Islet precursor cell (in vitro differentiated cells): ENCODE measurements at places on chromosomes 5 and 9.

DNA sequence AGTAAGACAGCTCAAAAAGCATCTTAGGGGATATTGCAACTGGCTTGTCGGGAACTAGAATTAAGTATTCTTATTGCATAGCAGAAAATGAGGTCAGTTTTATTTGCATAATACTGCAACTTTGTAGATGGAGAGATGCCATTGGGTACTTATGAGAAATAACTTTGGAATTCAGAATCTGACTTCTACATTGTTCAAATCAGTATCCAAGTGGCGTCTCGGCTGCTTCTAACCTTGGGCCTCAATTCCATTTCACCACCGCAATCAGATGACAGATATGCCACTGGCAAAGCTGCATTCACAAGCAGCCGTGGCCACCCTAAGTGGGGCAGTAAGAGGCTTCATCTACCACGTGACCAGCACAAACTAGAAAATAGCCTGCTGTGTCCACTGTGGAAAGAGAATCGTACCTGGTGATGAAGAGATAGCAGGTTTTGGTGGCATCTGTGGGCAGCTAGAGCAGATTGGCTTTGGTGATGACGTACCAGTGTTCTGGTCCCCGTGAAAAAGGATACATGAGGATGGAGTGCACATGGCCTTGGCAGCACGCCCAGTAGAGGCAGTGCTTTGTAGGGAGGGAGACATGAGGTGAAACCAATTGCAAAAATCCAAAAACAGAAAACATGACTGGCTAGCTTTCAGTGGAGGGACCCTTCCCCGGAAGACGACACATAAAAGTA is 116.6 kb downstream of the KLHL3 start:
- no peak for DNase-seq

DNA sequence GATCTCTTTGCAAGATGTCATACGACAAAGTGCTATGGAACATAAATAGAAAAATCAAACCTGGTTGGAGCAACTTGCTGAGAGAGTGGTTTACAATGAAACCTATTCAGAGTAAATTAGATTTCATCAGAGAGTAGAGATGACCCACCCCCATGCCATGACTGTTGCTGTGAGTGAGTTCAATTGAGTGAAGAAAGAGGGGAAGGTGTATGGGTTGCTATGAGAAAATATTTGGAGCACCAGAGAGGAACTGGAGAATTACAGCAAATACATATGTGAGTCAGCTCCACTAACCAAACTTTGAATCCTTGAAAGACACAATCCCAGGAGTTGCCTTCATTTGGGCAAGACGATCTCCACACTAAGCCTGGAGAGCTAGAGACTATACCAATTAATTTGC is 217.2 kb downstream of the RFX3 start:
- no peak for DNase-seq

- DNase-seq = no peak
Measured at GRCh38 chr5:168676501-168676900, 97.3 kb upstream of the PANK3 start.

DNA sequence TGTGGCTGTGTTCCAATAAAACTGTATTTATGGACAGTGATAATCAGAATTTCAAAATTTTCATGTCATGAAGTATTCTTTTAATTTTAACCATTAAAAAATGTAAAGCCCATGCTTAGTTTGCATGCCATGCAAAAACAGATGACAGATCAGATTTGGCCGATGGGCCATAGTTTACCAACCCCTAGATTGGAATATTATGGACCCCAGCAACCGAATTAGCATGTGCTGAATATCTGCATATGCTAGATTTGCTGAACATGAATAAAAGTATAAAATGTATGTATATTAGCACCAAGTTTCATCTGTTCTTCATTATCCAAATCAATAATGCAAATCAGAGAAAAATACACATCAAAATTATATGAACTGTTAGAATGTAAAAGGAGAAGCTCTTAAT is 158.5 kb upstream of the PPP1R2B start:
- no peak for DNase-seq

- DNase-seq = no peak
Measured at GRCh38 chr9:25415718-25416117, 262.5 kb downstream of the TUSC1 start.

DNA sequence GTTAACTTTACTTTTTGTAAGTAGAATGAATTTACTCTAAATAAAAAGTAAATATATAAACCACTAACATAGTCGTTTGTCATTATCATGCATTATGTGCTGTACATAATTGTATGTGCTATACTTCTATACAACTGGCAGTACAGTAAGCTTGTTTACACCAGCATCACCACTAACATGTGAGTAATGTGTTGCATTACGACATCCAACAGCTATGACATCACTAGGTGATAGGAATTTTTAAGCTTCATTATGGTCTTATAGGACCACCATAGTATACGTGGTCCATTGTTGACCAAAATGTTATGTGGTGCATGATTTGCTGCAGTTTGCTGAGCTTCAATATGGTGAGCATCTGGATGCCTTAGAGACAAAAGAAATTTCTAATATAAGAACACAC is 819.1 kb upstream of the GRAMD2B start:
- DNase-seq = no peak
